ENCODE measurements at places on chromosomes 1 and 21.
A peak's percentile ranks its signal among the peaks of the same experiment; 100 is the strongest.

DNA sequence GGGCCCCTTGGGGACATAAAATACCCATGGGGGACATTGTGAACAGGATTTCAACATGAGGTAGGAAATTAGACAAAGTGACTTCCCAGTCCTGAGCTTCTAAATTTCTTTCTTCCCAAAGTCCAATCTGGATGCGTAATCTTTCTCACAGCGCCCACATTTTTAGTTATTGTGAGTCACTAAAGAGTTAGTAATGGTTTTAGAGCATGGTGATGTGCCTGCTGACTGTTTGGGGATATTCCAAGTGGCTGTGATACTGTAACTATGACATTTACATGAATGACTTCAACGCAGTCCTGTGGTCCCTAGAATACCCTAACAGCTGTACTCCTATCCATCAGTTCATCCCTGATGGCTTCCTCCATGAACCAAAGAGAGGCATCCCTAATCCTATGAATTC is 224.0 kb upstream of the COA6 start:
- no peak for DNase-seq

DNA sequence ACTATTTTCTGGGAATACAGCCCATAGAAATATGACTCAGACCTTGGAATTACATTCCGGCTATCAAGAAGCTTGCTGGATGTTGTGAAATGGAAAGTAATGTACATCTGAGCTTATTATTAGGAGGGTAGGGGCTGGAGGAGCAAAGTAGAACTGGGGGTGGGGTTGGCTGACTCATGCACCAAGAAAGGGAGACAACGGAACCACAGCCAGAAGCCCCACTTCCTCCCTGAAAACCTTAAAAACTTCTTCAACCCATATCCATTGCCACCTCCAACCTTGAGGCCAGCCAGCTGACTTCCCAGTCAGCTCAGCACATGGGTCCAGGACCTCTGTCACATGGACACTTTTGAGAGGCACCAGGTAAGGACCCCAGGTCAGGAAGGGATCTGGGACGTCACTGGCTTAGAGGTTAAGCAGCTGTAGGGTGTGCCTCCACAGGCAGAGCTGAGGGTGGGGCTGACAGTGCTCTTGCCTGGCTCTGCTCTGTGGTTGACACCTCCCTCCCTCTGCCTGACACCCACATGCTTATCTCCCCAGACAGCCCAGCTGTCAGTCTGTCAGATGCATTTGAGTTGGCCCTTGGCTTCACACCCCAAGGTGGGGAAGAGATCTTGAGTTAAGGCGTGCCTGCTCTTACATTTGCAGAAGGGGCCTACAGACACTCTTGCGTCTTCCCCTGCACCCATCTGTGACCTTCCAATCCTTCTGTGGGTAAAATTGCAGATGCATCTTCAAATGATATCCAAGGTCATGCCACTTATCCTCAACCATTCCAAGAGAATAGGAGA is 5.7 kb upstream of the ZNF683 start:
- DNase-seq: peak; percentile 62

- no peak for DNase-seq
Observed at GRCh38 chr21:44822484-44823178, 4.8 kb upstream of the SUMO3 start.

- DNase-seq: no peak
Observed at GRCh38 chr1:116881879-116882520, 27.7 kb upstream of the PTGFRN start.

GRCh38 chr1:222769971-222770620 is 33.1 kb downstream of the FAM177B start:
- no peak for DNase-seq

- no peak for DNase-seq
Observed at GRCh38 chr1:9892563-9893528, 17.2 kb downstream of the CTNNBIP1 start.

DNA sequence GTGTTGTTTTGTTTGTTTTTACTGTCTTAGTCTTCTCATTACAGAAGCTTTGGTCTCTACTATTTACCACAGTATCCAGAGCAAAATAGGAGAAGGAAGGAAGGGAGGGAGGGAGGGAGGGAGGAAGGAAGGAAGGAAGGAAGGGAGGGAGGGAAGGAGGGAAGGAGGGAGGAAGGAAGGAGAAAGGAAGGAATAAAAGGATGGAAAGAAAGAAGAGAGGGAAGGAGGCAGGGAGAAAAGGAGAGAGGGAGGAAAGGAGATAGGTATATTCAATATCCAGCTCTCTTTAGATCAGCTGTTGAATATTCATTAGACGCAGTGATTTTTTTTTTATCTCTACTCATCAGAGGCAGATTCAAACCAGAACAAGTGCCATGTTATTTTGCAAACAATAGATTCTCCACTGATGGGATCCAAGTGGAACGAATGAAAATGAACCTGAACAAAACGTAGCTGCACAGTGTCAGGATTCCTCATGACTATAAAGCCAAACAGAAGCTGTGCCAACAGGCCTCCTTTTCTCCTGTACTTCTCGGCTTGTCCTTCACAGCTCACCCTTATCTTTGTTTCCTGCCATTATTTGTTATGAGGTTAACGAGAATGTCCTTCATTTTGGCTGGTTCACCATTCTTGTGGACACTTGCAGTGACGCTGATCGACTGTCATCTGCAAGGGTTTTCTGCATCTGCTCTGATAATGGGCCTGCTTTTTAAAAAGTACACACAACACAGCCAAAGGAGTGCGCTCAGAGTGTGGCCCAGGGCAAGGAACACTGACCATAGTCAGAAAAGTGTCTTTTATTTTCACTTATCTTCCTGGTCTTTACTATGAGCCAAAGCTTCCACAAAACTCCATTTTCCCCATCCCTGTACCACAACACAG is 7.8 kb upstream of the NTPCR start:
- no peak for DNase-seq

DNA sequence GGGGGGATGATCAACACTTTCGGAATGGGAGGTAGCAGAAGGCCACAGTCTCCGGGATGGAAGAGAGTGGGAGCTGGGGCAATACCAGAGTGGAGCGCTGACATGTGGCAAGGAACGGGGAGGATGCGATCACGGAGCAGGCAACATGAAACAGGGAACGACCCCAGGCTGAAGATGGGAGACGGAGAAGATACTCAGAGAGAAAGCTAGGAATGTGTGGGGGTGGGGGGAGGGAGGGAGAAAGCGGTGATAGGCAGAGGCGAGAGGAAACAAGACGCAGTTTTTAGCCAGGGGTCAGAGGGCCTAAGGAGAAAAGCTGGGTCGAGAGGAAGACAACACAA is 577 bp downstream of the RAB3GAP2 start:
- no peak for DNase-seq

DNA sequence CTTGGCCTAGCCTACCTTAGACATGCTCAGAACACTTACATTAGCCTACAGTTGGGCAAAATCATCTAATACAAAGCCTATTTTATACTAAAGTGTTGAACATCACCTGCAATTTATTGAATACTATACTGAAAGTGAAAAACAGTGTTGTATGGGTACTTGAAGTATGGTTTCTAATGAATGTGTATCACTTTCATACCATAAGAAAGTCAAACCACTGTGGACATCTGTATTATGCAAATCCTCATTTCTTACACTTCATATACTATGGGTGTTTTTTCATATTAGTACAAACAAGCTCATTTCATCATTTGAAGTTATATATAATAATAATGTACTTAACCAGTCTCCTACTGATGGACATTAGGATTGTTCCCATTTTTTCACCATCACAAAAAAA is 41.2 kb downstream of the TDRD5 start:
- no peak for DNase-seq

- no peak for DNase-seq
Observed at GRCh38 chr1:150765296-150765976, at the start of gene CTSS. Gene CTSS, minus strand, starts transcription at chr1:150765778. Its CDS starts 1,015 bp downstream, at chr1:150764763.

DNA sequence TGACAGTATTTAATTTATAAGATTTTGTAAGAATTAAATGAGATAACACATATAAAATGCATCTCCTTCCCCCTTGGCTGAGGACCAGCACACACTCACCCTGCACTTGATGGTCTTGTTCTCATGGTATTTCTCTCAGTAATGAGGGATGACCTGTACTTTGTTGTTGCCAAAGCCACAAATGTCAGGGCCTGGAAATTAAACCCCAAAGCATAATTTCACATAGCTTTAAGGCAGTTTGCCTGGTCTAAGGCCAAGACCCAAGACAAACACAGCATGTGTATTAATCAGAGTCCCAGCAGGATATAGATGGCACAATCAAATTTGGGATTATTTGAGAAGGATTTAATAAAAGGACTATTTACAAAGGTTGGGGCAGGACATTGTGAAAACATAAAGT is 48.6 kb upstream of the EPS15 start:
- DNase-seq: no peak

- no peak for DNase-seq
Observed at GRCh38 chr1:77970192-77970591, 8.7 kb downstream of the FUBP1 start.
